IMR-90 (cell line): ENCODE measurements at places on chromosomes 4 and X. TPM values are rescaled to one million over a fixed set of nuclear protein-coding genes. Genes with fewer than 3 reads are reported as not detected.

The S100P gene
- polyA plus RNA-seq, result not detected in 2 replicates

The SULT1B1 gene
- 0.04 and 0.05 TPM in 2 replicates for polyA plus RNA-seq

The NXF2B gene
- not detected in 2 replicates for polyA plus RNA-seq

The ALG13 gene
- polyA plus RNA-seq, result 47.6 and 54.0 TPM in 2 replicates

The ADAD1 gene
- not detected in 2 replicates for polyA plus RNA-seq

The F11 gene
- polyA plus RNA-seq, result not detected in 2 replicates

The SPATA18 gene
- polyA plus RNA-seq, result 2.4 and 3.0 TPM in 2 replicates

The PROM1 gene
- not detected in 2 replicates for polyA plus RNA-seq

The SUPT20HL1 gene
- polyA plus RNA-seq, result not detected in 2 replicates

The BST1 gene
- 11.1 and 11.9 TPM in 2 replicates for polyA plus RNA-seq

The EVC2 gene
- 2.4 and 2.7 TPM in 2 replicates for polyA plus RNA-seq

The TEX13D gene
- polyA plus RNA-seq, result not detected in 2 replicates

The DNAAF6 gene
- not detected in 2 replicates for polyA plus RNA-seq

The GSPT2 gene
- 4.4 and 5.4 TPM in 2 replicates for polyA plus RNA-seq

The CFAP299 gene
- polyA plus RNA-seq, result 0.76 and 1.0 TPM in 2 replicates

The CSN1S1 gene
- polyA plus RNA-seq, result not detected in 2 replicates

The GPRIN3 gene
- polyA plus RNA-seq, result not detected in 2 replicates

The FRAS1 gene
- polyA plus RNA-seq, result 0.01 and 0.03 TPM in 2 replicates

The BTC gene
- not detected in 2 replicates for polyA plus RNA-seq

The SLC38A5 gene
- polyA plus RNA-seq, result 20.0 and 20.4 TPM in 2 replicates

The SERPINA7 gene
- not detected in 2 replicates for polyA plus RNA-seq

The SSX2B gene
- not detected in 2 replicates for polyA plus RNA-seq

The CLIC2 gene
- 0.07 TPM in 1 of 2 replicates, not detected in the other for polyA plus RNA-seq

The SPRY1 gene
- polyA plus RNA-seq, result 2.2 and 2.6 TPM in 2 replicates

The SORCS2 gene
- polyA plus RNA-seq, result 0.62 and 0.67 TPM in 2 replicates

The NDNF gene
- not detected in 2 replicates for polyA plus RNA-seq

The PRSS12 gene
- polyA plus RNA-seq, result 57.5 and 71.5 TPM in 2 replicates

The DOK7 gene
- not detected in 2 replicates for polyA plus RNA-seq

The TLR6 gene
- polyA plus RNA-seq, result 0.96 and 1.4 TPM in 2 replicates

The RRH gene
- 0.05 and 0.11 TPM in 2 replicates for polyA plus RNA-seq

The RGN gene
- 0.26 and 0.44 TPM in 2 replicates for polyA plus RNA-seq

The SPARCL1 gene
- polyA plus RNA-seq, result not detected in 2 replicates

The FAM236B gene
- not detected in 2 replicates for polyA plus RNA-seq

The SMIM10 gene
- 6.0 and 8.6 TPM in 2 replicates for polyA plus RNA-seq

The TMPRSS11D gene
- not detected in 2 replicates for polyA plus RNA-seq

The PCSK1N gene
- 0.12 and 0.24 TPM in 2 replicates for polyA plus RNA-seq

The SPANXN3 gene
- polyA plus RNA-seq, result not detected in 2 replicates

The MAGEC3 gene
- not detected in 2 replicates for polyA plus RNA-seq

The TCEAL9 gene
- polyA plus RNA-seq, result 88.8 and 111 TPM in 2 replicates
